ENCODE measurements at places on chromosomes 5 and 9. TPM values are rescaled to one million over a fixed set of nuclear protein-coding genes. Genes with fewer than 3 reads are reported as not detected.

Gene HACD4
- total RNA-seq = 3.0 TPM

DNA sequence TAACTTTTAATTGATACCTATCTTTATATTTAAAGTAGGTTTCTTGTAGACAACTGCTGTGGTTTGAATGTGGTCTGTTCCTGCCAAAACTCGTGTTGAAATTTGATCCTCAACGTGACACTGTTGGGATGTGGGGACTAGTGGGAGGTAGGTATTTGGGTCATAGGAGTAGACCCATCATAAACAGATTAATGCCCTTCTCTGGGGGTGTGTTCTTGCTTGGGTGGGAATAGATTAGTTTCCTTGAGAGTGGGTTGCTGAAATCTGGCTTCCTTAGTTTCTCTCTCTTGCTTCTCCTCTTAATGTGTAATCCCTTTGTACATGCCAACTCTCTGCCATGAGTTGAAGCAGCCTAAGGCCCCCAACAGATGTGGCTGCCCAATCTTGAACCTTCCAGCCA lies 34.6 kb upstream of the IPPK start:
- DNase-seq = no peak
- no peak overlapping the region for H3K4me3 ChIP-seq
- H3K27ac ChIP-seq = no peak overlapping the region
- peaks cover 7% of the 10 kb centered on the region for H3K36me3 ChIP-seq
- H3K27me3 ChIP-seq = peaks cover 4% of the 10 kb centered on the region
- peaks cover 27% of the 10 kb centered on the region for H3K4me1 ChIP-seq

DNA sequence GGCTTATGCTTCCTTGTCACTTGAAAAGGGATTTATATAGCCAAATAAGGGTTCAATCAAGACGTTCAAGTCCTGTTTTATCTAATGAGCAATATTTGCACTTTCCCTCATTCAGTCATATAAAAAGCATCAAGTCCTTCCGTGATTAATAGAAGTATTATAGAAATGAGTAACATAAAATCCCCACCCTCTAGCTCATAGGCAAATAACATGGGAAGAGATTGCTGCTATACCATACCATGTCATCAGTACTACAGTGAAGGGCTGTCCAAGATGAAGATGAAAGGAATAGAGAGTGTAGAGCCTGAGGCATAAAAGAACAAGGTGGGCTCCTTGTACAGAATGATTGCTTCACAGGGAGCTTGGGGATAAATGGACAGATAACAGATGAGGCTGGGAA lies 20.4 kb upstream of the PAPPA start:
- H3K36me3 ChIP-seq = peaks cover 6% of the 10 kb centered on the region
- DNase-seq = no peak
- no peak overlapping the region for H3K27ac ChIP-seq
- H3K27me3 ChIP-seq = peaks cover 5% of the 10 kb centered on the region
- no peak overlapping the region for H3K4me3 ChIP-seq

GRCh38 chr9:117704597-117704996 lies 394 bp downstream of the TLR4 start:
- no peak for DNase-seq

GRCh38 chr5:122699201-122699600 lies 75.7 kb upstream of the SNX2 start:
- no peaks in the 10 kb centered on the region for H3K27me3 ChIP-seq
- H3K4me3 ChIP-seq = no peak overlapping the region
- no peak overlapping the region for H3K27ac ChIP-seq
- no peaks in the 10 kb centered on the region for H3K36me3 ChIP-seq

GRCh38 chr5:120465436-120465961 lies 1.4 kb downstream of the PRR16 start:
- peak overlapping the region; percentile 100 for H3K4me3 ChIP-seq
- H3K27me3 ChIP-seq = no peaks in the 10 kb centered on the region
- H3K4me1 ChIP-seq = peaks cover 60% of the 10 kb centered on the region
- DNase-seq = peak; percentile 58

- H3K27ac ChIP-seq = no peak overlapping the region
- no peaks in the 10 kb centered on the region for H3K27me3 ChIP-seq
- no peak for DNase-seq
These were observed 279.0 kb upstream of the TLE4 start for GRCh38 chr9:79292731-79293280.

DNA sequence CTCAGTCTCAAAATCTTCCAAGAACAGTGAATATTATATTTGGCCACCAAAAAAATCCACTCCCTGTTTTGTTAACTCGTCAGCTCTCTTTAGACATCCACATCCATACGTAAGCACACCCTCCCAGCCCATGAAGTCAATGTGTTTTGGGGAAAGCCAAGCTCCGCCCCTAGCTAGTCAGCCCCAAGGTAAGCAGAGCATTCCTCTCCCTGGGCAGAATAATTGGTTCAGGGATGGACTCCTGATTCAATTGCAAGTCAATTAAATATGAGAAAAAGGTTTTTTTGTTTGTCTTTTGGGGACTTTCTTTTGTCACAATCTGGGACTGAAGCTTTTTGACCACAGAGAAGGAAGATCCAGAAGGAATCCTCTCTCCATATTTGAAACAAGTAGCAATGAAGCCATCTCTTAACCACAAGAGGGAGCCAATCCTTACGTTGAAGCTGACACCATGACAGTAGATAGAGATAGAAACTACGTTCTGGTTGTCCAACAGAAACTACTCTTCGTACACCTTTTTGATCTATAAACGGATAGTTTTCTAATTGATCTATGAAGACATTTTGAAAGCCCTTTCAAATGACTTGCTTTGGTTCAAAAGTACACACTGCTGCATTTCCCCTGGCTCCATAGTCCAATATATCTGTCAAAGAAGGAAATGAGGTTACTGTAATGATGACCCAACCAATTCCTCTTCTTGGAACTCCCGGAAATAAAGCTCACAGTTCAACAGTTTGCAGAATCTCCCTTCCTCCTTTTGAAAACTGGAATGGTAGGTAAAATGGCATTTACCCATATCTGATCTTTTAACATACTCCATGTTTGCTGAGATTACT lies 166.4 kb downstream of the TLE1 start:
- no peak overlapping the region for H3K4me3 ChIP-seq
- H3K4me1 ChIP-seq = peaks cover 16% of the 10 kb centered on the region
- no peaks in the 10 kb centered on the region for H3K36me3 ChIP-seq
- H3K27me3 ChIP-seq = peaks cover 2% of the 10 kb centered on the region
- DNase-seq = peak; percentile 50

DNA sequence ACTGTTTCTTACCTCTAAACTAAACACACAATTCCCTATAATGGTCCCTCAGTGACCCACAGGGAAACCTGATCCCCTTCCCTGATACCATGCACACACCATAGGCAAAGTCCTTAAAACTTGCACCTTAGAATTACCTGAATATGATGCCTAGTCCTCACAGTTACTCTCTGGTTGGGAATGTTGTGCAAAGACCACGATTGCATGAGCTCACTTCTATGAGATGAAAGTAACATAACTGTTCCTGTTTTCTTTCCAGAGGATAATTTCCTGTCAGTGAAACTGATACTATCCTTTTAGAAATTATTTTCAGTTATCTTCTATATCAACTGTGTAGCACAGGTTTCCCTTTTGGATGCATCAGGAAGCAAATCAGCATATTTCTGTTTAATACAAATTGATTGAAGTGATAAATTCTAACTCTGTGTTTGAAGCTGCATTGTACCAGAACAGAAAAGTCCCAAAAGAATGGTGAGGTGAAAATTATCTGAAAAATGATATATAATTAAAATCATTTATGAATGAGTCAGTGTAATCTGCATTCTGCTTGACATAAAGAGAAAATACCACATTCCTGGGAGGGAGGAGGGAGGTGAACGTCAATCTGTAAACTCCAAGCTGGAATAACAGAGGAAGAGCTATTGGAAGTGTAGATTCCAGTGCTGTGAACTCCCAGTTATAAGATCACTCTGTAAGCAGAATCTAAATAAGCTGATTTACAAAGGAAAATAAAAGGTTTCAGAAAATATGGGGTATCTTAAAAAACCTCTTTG lies 51.2 kb upstream of the TNFAIP8 start:
- peaks cover 56% of the 10 kb centered on the region for H3K4me1 ChIP-seq
- peak overlapping the region; percentile 96 for H3K27ac ChIP-seq
- no peaks in the 10 kb centered on the region for H3K27me3 ChIP-seq

- H3K36me3 ChIP-seq = no peaks in the 10 kb centered on the region
- H3K27ac ChIP-seq = no peak overlapping the region
- H3K4me1 ChIP-seq = peaks cover 29% of the 10 kb centered on the region
- no peak overlapping the region for H3K4me3 ChIP-seq
- H3K27me3 ChIP-seq = no peaks in the 10 kb centered on the region
- no peak for DNase-seq
These were observed 159.9 kb downstream of the CSNK1G3 start for GRCh38 chr5:123671711-123672456.

DNA sequence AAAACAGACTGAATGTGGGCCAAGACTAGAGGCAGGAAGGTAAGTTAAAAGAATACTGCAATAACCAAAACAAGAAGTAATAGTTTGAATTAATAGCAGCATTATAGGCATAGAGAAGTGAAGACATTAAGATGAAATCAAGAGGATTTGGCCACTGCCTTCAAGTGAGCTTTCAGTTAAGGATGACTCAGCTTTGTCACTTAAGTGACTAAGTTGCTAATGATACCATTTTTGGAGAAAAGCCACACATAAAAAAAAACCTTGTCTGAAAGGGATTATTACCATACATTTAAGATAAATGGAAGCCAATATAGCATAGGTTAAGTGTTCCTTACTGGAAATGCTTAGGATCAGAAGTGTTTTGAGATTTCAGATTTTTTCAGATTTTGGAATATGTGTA lies 57.0 kb downstream of the ECPAS start:
- H3K4me1 ChIP-seq = peaks cover 33% of the 10 kb centered on the region
- peak overlapping the region; percentile 26 for H3K27ac ChIP-seq
- no peaks in the 10 kb centered on the region for H3K27me3 ChIP-seq
- peaks cover 50% of the 10 kb centered on the region for H3K36me3 ChIP-seq

DNA sequence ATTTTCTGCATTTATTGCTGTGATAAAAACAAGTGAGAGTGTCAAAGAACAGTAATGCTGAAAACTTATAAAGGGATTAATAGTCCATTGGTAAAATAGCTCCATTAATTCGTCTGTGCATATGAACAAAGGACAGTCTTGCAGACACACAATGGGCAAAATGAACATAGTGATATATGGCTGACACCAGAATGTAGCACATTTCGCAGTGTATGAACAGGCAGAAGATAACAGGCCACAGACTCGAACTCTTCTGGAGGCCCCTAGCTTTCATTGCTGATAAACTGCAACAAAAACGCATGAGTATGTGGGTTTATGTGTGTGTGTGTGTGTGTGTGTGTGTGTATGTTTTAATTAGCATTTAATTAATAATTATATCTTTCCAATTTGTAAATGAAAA lies 354.8 kb downstream of the TAF11L14 start:
- H3K27me3 ChIP-seq = no peaks in the 10 kb centered on the region
- no peak overlapping the region for H3K27ac ChIP-seq
- no peaks in the 10 kb centered on the region for H3K4me1 ChIP-seq
- no peak overlapping the region for H3K4me3 ChIP-seq
- DNase-seq = no peak
- H3K36me3 ChIP-seq = no peaks in the 10 kb centered on the region

DNA sequence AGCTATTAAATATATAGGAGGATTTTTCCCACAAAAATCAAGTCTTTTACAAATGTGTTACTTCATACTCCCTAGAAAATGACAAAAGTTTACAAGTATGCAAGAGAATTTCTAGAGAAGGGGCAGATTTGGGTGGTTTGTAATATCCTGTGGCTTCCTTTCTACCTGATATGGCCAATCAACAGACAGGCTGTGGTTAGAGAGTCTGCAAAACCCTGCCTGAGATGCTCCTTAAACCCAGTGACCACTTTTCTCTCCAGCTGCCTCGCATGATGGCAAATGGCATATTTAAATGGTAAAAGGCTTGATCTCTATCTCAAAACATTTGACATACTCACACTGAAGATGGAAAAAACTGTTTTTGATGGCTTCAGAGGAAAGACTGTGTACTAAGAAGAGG lies 550.1 kb upstream of the ZNF462 start:
- H3K27me3 ChIP-seq = no peaks in the 10 kb centered on the region
- no peaks in the 10 kb centered on the region for H3K4me1 ChIP-seq
- no peak overlapping the region for H3K4me3 ChIP-seq

DNA sequence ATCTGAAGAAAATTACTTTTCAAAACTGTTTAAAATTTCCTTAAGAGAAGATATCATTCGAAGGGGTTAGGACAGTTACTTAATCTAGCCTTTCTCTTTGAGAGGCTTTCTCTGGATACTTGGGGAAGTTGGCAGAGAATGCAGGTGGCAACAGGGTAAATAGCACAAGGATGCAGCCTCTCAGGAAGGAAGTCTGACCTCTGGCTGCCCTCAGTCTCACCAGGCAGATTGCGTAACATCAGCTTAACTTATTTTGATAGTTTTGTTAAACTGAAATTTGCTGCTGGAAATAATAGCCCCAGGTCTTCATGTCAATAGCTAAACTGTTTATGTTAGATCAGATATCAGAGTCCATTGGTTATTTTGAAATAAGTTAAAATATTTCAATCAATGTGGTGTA lies 20.4 kb downstream of the CCDC192 start:
- H3K27me3 ChIP-seq = peaks cover 16% of the 10 kb centered on the region
- H3K4me3 ChIP-seq = no peak overlapping the region
- no peaks in the 10 kb centered on the region for H3K36me3 ChIP-seq
- H3K27ac ChIP-seq = no peak overlapping the region

- H3K27me3 ChIP-seq = no peaks in the 10 kb centered on the region
- H3K4me1 ChIP-seq = no peaks in the 10 kb centered on the region
- DNase-seq = no peak
- peaks cover 4% of the 10 kb centered on the region for H3K36me3 ChIP-seq
- H3K4me3 ChIP-seq = no peak overlapping the region
These were observed 611.7 kb upstream of the FTMT start for GRCh38 chr5:121239951-121240350.

- H3K4me1 ChIP-seq = peaks cover 66% of the 10 kb centered on the region
- peaks cover 6% of the 10 kb centered on the region for H3K27me3 ChIP-seq
- peaks cover 52% of the 10 kb centered on the region for H3K36me3 ChIP-seq
- peak overlapping the region; percentile 96 for H3K4me3 ChIP-seq
- no peak for DNase-seq
These were observed 1.1 kb downstream of the PLK2 start for GRCh38 chr5:58458743-58459145.

Measured in HFFc6 (cell line).